ENCODE measurements at places on chromosomes 11 and 22.

GRCh38 chr11:77386178-77386577 is 84.7 kb upstream of the GDPD4 start:
- DNase-seq = no peak

DNA sequence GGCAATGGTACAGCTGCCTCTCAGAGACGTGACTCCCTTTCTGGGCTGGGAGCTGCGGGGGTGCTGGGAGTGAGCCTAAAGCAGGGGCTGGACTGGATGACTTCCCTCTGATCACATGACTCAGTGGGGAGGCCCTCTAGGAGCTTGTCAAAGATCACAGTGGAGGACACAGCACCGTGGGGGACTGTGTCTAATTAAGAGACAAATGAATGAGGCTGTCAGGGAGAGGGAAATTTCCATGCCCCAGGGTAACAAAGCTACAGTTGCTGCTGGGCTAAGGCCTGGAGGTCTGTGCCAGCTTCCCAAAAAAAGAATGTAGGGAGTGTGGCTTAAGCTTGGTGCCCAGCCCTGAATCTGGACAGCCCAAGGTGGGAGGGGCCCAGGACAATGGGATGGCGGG is 262.8 kb upstream of the PLET1 start:
- no peak for DNase-seq

DNA sequence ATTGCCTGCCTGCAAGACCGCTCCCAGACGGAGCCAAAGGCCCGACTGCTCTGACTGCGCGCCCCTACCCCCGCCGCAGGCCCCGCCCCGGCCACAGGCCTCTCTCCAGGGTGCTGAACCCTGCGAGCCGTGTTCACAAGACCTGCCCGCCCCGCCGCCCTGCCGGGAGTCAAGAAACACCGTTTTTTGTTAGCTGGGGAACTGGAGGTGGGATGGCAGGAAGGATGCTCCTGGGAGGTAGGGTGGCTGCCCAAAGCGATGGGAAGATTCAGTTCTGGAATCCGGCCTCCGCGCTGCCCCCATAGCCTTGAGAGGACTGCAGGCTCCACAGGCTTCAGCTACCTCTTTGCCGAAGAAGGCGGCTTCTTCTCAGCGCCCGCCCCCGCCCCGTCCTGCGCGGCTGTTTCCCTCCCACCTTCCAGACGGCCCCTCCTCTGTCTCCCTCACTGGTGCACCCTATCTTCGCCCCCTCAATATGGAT is 2.7 kb upstream of the PDE2A start:
- DNase-seq = peak; percentile 32

DNA sequence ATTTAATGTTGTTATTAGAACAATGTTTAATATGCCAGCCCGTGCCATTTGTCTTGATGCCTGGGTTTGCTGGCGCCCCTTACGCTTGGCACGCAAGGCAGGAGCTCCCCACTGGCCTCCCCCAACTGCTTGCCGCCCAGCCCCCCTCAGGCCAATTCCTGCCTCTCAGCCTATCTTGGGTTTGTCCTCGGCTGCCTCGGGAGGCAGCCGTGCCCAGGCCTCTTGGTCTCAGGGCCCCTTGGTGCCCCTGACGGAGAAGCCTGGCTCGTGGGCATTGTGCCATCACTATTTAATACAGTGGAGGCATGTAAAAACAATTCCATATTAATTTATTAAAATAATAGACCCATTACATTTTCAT is 119.8 kb downstream of the KCNQ1OT1 start:
- DNase-seq = no peak

Measured in brain microvascular endothelial cell (primary cell).